ENCODE measurements at places on chromosomes 7 and 10.

- DNase-seq = no peak
Observed at GRCh38 chr7:135448753-135449152, 61.1 kb downstream of the CNOT4 start.

- no peak for DNase-seq
Observed at GRCh38 chr10:10332786-10333185, 684.9 kb upstream of the CELF2 start.

DNA sequence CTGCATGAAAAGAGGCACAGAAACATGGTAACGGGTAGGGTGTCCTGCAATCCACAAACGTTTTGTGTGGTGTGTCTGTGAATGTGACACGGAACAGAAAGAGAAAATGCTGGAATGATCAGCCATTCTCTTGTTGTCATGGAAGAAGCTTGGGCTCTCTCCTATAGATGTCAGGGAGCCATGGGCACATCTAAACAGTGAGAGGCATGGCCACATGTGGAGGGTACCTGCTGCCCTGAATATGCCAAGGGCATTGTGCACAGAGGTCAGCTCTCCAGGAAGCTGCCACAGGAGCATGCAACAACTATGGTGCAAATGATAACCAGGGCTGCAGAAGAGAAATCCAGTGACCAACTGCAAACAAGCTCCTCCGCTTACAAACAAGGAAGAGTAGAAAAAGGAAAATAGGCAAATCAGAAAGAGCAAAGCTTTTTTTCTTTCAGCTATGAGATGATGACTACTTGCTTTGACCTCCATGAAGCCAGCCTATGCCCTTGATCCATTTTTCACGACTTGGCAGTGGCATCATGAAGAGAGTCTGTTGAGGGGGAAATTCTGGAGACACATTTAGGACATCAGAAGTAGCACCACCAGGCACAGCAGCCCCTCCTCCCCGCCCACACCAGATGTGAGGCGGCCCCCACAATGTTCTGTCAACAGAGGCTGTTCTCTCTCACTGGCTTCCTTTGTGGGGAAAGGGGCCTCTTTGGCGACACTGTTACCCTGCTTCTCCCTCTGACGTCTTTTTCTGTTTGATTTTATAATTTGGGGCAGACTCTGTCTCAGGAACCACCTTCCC, 4.8 kb upstream of the PDE1C start:
- no peak for DNase-seq

DNA sequence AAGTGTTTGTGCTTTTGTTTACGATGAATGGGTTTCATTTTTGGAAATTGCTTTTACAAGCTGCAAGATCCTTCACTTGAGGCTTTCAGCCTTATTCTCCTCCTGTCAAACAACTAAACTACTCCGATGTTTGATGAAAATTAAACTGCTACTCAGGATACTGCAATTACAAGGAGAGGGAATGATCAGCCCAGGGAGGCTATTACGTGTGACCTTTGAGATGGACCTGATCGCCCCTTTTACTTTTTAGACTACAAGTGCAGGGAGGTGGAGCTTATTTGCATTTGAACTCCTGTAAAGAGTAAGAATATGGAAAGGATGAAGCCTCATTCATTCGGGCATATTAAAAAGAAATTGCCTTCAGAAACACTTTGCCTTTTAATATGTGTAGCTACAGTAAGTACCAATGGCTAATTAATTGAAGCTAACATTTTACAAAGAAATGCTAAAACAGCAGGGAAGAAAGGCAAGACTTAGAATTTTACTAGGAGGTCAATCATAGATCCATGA, 219.1 kb downstream of the PHTF2 start:
- DNase-seq = no peak

DNA sequence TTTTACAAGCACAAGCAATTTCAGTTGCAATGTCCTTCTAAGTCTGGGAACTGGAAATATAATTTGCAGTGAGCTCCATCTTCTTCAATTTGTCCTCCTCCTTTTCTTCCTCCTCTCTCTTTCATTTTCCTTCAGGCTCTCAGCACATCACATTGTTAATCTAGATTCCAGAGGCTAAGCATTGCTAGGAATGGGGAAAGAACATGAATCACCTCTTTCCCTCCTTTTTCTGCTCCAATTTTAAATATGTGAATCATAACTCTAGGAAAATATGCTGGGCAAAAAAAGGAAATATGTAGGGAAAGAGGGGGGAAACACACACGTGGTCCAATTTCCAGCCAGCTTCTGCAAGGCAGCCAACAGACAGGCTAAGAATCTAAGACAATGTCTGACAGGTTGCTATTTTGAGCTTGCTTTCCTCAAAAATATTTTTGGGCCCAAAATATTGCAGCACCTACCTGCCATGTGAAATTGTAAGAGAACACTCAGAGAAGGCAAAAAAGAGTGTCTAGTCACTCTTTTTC, 72.7 kb upstream of the NUPR2 start:
- DNase-seq = no peak
